ENCODE measurements at places on chromosomes 2 and 18.

- DNase-seq = no peak
These were observed 8.8 kb downstream of the TRIB2 start for GRCh38 chr2:12725233-12726187.

GRCh38 chr2:108980076-108980475 lies 8.9 kb downstream of the EDAR start:
- DNase-seq = no peak

GRCh38 chr2:33212151-33212550 lies 264.3 kb upstream of the RASGRP3 start:
- no peak for DNase-seq

DNA sequence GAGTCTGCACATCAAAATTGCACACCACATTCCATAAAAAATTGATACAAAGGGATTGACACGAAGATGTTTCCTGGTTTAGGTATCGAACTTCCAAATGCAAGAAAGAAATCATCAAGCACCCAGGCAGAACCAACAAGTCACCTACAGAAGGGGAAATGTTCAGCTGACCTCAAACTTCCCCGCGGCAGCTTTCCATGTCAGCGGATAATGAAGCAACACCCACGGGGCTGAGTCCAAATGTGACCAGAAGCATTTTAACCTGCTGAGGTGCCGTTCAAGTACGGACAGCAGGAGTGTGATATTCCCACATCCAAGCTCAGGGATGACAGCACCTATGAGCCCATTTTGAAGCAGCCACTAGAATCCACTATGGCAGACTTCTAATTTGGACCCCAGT lies 124.9 kb downstream of the GALNT14 start:
- DNase-seq = no peak

- no peak for DNase-seq
These were observed 22.2 kb downstream of the KCNJ3 start for GRCh38 chr2:154720651-154721050.

GRCh38 chr2:39568561-39569006 lies 97.1 kb upstream of the TMEM178A start:
- no peak for DNase-seq

DNA sequence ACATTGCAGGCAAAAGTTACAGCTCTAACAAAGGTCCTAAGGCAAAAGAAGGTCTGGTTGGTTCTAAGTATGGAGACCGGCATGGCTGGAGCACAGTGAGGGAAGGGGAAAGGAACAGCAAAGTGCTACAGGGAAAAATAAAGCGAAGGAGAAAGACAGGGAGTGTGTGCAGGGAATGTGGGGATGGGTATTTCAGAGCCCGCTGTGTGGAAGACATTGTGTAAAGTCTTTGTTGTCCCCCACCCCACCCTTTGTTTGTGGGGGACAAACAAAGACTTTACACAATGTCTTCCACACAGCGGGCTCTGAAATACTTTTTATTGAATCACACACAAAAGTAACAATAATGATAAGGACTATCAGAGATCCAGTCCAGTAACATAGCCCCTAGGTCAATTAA lies 28.9 kb upstream of the C2orf15 start:
- no peak for DNase-seq

DNA sequence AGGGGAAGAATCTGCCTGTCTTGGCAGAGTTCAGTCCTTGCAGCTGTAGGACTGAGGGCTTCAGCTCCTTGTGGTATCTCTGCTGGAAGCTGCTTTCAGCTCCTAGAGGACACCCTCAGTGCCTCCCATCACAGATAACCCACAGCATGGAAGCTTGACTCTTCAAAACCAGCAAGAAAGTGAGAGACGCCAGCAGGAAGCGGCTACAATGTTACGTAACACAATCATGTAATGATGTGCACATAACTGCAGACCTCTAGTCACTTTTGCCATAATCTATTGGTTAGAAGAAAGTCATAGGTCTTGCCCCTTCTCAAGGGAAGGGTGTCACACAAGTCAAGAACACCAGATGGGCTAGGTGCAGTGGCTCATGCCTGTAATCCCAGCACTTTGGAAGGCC lies 69.1 kb upstream of the AFF3 start:
- DNase-seq = no peak

DNA sequence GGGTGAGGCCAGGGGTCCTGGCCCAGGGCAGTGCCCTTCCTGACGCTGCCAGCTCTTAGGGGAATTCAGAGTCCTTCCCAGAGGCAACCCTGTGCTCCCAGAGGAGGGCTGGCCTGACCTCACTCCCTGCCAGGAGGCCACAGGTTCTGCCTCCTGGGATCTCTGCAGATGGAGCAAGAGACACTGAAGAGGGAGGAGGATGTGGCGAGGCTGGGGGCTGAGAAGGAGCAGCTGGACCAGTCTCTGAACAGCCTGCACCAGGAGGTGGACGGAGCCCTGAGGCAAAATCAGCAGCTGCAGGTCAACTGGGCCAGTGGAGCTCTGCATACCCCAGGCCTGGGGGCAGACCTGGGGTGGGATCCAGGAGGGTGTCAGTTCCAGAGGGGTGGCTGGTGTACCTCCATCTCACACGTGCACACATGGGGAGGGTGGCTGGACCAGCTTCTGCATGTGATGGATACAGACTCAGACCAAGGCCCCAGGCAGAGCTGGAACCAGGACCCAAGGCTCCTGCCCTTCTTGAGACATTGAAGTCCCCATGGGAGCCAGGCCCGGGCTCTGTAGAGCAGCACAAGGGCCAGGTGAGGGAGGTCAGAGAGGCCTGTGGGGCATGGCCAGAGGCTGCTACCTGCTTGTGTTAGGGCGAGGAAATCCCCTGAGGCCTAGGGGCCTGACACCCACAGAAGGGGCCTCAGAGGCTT lies 9.7 kb upstream of the SNED1 start:
- DNase-seq = no peak

- peak; percentile 6 for DNase-seq
These were observed 1.7 kb downstream of the RTN4 start for GRCh38 chr2:55048508-55049042.

DNA sequence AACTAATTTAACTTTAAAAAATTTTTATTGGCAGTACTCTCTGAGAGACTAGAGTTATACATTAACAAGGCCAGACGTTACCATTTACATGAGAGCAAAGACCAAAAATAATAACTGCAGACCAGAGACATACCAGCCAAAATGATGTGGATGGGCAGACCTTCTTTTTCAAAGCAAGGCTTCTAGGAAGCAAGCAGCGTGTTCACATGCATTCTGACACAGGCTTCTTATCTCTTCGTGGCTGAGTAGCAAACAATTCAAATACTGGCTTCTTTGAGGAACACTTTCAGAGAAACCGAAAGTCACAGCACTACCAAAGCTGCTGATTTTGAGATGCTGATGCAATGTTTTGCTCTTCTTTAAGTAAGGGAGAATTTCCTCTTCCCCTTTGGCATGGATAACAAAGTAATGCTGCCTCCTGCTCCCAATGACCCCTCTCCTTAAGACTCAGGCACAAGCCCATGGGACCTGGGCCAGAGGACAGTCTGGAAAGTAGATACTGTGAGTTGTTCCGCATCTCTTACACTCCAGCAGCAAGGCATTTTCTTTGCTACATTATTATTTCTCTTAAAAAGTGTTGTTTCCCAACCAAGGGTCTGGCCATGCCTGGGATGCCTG lies 181.9 kb downstream of the MREG start:
- no peak for DNase-seq

- no peak for DNase-seq
These were observed 17.0 kb upstream of the BCL2 start for GRCh38 chr18:63336366-63337099.

DNA sequence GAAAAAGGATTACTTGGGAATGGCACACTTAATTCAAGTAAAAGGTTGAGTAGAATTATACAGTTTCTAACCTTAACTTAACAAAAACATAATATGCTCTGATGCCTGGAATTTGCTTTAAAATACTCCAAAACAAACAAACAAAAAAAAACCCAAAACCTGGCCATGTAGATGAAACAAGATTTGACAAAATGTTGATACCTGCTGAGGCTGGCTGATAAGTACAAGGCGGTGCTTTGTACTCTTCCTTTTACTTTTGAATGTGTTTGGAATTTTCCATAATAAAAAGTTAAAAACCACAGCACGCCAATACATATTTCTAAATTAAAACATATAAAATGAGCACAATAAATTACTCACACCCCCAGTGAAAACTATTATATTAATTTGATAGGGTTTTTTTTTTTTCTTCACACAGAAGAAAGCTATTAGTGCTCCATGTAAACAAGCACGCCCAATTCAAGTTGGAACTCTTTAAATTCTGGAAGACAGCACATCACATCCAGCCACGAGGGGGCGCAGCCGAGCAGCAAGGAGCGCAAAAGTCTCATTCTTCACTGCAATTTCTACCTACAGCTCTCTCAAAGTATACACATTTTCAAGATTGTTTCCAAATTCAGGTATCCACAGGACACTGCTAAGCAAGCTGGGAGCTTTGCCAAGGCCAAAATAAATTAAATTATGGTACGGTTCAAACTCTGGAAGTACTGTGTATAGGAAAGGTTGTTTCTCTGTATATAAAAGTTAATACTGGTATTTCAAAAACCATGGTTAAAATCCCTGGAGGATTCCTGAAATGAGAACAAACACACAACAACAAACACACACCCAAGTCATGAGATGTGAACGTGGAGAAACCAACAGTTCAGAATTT lies 7.5 kb downstream of the SERTAD2 start:
- DNase-seq = peak; percentile 92

GRCh38 chr2:104793966-104794365 lies 59.9 kb upstream of the POU3F3 start:
- DNase-seq = no peak

- no peak for DNase-seq
These were observed 800.4 kb upstream of the ID2 start for GRCh38 chr2:7881466-7881865.

DNA sequence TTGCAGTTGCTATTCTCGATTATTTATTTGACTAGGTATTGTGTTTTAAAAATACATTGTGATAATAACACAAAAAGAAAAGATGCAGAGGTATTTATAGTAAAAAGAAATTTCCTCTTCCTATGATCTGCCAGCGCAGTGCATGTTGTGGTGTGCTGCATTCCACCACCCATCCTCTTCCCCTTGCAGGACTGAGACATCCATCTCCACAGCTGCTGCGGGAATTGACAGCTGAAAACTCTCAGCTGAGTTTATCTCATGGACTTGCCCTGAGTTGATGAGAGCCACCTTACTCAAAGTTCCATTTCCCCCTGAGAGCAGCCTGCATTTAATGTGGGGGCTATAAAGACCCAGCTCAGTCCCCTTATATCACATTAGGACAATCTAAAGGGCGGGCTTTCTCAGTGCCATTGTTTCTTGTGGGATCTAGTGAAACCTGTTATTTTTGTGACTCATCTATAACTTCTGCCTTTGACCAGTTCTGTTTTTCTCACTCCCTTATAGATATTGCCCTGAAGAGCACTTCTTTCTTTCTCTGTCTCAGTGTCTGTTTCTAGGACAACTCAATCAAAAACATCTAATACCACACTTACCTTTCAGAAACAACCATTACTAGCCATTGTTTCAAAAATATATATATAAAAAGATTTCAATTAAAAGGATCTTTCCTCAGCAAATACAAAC lies 698.5 kb downstream of the NR4A2 start:
- DNase-seq = no peak

DNA sequence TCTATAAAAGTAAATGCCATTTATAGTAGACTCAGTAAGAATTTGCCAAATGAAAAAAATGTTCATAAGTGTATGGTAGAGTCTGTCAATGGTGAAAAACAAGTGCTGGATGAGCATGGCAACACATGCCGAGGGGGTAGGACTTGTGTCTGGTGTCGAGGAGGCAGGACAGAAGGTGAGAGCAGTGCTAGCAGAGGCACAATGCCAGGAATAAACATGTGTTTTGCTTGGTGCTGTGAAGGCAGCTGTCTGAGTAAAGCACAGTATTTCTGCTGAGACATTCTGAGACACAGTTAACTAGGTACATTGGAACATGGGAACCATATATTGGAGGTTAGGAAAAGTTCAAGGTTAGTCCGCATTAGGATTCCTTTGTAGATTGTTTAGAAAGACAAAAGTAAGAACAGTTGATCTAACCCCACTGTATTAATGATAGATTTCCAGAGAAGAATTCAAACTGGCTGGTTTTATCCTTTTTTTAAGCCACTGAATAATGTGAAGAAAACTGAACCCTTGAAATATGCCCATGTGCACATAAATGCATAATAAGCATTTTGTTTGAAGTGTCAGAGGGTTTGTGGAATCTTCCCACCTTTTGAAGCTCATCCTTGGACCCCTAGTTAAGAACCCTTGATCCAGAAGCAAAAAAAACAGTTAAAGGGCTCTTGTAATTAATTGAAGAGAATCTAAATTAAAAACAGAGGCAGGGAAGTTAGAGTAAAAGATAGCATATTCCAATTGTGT lies 7.1 kb downstream of the RBM45 start:
- no peak for DNase-seq

GRCh38 chr18:12391487-12392165 lies 14.6 kb upstream of the AFG3L2 start:
- DNase-seq = peak; percentile 61

DNA sequence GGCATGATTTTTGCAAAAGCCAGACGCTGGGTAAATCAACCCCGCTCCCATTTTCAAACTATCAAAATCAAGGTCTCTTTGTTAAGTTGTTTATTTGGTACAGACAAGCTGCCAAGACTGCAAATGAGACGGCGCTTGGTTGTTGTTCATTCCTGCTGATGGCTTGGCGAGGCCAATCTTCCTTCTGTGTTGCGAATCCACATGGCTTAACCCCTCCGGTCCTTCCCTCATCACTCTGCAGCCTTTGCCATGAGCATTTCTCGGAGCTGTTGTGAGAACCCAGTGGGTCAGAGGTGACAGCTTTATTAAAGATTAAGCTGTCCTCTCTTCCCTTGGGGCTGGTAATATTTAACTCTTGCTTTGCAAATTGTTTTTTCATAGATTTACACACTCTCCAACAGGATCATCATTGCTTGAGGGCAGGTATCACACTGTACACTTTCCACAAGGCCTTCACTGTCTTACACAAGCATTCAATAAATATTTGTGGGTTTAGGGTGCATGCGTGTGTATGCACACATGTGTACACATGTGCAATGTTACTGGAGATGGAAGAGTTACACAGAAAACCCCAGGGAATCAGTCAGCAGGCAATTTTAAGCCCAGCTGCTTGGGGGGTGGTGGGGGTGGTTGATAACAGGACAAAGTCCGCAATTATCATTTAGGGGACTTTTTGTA lies 27.8 kb upstream of the KCNF1 start:
- no peak for DNase-seq

GRCh38 chr2:18708203-18708715 lies 118.9 kb upstream of the NT5C1B start:
- DNase-seq = no peak

GRCh38 chr2:7068457-7068856 lies 151.2 kb downstream of the RNF144A start:
- no peak for DNase-seq

- no peak for DNase-seq
These were observed 108.7 kb downstream of the XRCC5 start for GRCh38 chr2:216217904-216218260.

GRCh38 chr18:31154181-31154580 lies 8.5 kb downstream of the DSC1 start:
- no peak for DNase-seq

- DNase-seq = no peak
These were observed 41.5 kb upstream of the CAB39 start for GRCh38 chr2:230671117-230671516.

Measured in CD4-positive, alpha-beta T cell treated with Interleukin-6 for 4 hours (primary cell).